ENCODE measurements at places on chromosomes 5 and 9. TPM values are rescaled to one million over a fixed set of nuclear protein-coding genes. Genes with fewer than 3 reads are reported as not detected.

DNA sequence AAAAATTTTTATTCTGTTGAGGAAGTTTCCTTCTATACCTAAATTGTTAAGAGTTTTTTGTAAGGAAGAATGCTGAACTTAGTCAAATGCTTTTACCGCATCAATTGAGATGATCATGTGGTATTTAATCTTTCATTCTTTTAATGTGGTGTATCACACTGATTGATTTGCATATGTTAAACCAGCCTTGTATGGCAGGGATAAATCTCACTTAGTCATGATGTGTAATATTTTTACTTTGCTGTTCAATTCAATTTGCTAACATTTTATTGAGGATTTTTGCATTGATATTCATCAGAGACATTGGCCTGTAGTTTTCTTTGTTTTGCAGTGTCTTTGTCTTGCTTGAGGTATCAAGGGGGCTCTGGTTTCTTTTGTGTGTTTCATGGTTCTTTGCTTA is 125.3 kb upstream of the MEF2C start:
- no peak for DNase-seq

GRCh38 chr5:136075466-136075891 is 46.7 kb downstream of the TGFBI start:
- no peak for DNase-seq

- no peak for DNase-seq
These were observed 17.6 kb upstream of the FCHO2 start for GRCh38 chr5:72938206-72938605.

- DNase-seq, result no peak
These were observed 64.8 kb upstream of the SLC1A1 start for GRCh38 chr9:4425319-4426045.

- peak; percentile 39 for DNase-seq
These were observed 938 bp downstream of the NINJ1 start for GRCh38 chr9:93132946-93133680.

DNA sequence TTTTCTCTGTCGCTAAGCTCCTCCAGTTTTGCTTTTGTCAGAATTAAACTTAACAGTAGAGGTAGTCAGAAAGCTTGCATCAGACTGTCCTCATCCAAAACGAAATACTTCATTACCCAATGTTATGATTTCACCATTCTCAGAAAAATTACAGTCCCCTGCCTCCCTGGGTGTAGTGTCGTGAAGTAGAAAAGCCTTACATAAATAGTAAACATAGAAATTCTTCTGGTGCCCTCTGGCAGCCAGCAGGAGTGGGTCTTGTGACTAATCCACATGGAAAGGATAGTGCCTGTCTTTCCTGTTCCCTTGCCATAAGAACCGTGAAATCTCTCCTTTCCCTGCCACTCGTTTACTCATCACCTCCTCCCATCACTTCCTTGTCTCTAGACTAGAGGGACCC is 230.6 kb downstream of the GNA14 start:
- DNase-seq, result no peak

GRCh38 chr5:139468421-139468931 is 2.3 kb upstream of the SMIM33 start:
- DNase-seq, result no peak

- no peak for DNase-seq
These were observed 2.7 kb upstream of the EBF1 start for GRCh38 chr5:159102311-159102934.

DNA sequence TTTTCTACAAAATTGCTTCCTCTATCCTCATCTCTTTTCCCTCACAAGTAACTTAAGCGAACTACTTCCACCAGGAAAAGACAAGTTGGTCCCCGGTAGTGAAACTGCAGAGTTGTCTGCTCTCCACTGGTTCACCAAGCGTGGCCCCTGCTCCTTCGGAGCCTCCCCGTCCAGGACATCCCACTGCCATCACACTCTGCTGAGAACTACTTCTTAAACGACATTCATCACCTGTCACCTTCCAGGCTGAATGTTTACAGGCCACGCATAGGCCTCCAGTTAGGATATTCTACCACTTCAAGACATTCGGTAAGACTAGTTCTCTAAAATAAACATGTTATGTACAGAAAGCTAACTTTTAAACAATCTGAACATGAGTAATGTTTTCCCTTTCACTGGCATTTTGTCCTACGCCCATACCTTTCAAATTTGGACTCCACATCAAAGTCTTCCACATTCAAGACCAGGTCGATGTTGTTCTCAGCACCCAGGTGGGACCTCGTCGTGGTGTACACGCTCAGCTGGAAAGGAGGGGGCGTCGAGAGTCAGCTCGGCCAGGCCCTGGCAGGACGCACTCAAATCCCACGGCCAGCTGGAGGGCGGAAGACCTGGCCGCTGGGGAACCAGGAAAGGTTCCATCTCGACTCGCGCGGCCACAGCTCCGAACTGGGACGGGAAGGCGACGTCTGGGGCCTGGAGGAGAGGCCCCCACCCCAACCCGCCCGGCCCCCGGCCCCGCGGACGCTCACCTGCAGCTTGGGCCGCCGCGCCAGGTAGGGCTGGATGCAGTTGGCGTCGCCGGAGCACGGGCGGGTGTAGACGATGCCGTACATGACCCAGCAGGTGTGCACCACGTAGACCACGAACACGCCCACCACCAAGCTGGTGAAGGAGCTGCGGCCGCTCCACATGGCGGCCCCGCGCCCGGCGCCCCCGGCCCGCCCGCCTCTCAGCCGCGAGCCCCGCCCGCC is 683 bp downstream of the CLPTM1L start:
- DNase-seq, result peak; percentile 5

GRCh38 chr5:98705841-98706240 is 67.6 kb upstream of the RGMB start:
- no peak for DNase-seq

- no peak for DNase-seq
These were observed 101.9 kb upstream of the EFNA5 start for GRCh38 chr5:107772418-107773310.

DNA sequence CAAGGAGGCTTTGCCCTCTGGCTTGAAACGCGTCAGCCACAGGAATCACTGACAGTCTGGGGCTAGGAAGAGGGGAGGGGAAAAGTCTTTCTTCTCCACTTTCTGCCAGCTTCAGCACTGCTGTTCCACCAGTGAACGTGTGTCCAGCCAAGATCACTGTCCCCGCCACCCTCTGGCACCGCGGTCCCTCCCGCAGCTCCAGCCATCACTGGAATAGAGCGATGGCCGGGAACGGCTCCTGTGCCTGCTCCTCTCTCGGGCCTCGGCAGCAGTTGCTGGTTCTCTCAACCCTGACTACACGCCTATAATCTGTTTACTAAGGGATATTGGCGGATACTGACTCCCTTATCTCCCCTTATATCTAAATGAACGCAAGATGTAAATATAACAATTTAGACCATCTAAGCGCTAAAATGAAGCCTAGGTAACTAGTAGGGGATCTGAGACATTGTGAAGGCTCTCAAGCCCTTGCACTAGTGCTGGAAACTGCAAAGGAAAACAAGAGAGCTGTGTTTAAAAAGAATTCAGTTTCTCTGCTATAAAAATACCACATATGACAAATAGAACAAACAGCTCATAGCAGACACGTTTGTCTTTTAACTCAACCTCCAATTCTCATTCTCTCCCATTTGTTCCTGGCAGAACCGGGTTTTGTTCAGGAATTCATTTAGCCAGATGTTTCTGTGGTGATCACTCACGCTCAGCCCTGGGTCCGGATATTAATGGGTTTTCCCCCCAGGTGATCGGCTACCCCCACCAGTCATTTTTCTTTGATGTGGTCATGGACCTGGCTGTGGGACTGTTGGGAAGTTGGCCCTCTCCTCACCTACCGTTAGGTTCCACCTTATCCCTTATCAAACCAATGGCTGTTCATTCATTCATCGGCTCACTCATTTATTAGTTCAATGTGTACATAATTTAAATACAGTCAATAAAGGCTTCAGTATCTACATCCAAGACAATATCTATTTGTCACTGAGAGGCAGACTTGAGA is 149.8 kb downstream of the MED10 start:
- DNase-seq, result no peak

DNA sequence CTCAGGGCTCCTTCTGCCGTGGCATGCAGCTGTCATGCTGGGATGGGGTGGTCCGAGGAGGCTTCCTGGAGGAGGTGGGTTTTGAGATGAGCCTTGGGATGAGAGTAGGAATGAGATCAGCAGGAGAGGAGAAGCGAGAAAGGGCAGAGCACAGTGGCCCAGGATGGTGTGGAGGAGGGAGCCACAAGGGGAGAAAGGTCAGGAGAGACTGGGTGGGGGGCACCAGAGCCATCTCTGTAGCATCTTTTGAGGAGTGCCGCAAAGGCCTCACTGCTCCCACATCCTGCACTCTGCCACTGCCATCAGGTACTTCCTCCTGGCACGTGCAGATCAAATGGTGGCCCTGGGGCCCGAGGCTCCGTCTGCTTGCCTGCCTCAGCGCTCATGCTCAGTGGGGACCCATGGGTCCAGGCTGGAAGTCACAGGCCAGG is 150.2 kb downstream of the MACROH2A1 start:
- no peak for DNase-seq

GRCh38 chr5:32325062-32325461 is 12.3 kb upstream of the MTMR12 start:
- DNase-seq, result peak; percentile 59

DNA sequence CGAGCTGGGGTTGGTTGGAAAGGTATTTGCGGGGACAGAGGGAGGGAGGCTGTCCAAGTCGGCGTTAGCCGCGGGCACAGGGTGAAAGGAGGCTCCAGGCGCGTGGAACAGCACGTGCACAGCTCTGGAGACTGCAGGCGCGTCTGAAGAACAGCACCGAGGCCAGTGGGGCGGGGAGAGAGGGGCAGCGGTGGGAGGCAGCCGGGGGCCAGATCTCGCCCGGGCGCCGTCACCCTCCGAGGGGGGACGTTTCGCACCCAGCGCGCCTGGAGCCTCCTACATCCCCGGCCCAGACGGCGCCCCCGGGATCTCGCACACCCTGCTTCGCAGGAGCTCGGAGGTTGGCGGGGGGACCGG is 79.6 kb downstream of the NTNG2 start:
- DNase-seq, result no peak

- no peak for DNase-seq
These were observed 15.7 kb downstream of the TMC1 start for GRCh38 chr9:72537011-72537545.

GRCh38 chr5:757931-758697 is 26.4 kb downstream of the ZDHHC11B start:
- no peak for DNase-seq

MEGF9 gene
- polyA plus RNA-seq, result 4.8 TPM

RELL2 gene
- 11.0 TPM for polyA plus RNA-seq

TXNDC8 gene
- polyA plus RNA-seq, result not detected

PCDHGA9 gene
- 0.25 TPM for polyA plus RNA-seq

ECM2 gene
- polyA plus RNA-seq, result 0.56 TPM

EIF4EBP3 gene
- 2.8 TPM for polyA plus RNA-seq

BASP1 gene
- 60.4 TPM for polyA plus RNA-seq

ARHGEF37 gene
- polyA plus RNA-seq, result 5.1 TPM

GGTA1 gene
- not detected for polyA plus RNA-seq

Measured in mammary epithelial cell (primary cell).